ENCODE measurements at places on chromosomes 12 and 14.

DNA sequence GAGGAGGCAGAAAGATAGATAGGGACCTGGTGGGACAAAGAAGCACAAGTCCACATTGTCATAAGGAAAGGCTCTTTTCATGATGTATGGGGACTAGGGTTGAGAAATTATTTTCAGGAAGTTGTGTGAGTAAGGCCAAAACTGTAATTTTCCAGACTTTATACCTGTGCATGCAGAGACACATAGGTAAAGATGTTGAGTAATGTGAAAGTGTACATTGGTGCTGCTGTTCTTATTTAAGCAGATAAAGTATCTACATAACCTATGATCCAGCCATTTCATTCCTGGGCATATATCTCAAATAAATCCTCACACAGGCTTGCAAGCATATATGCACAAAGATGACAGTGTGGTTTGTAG lies 332.2 kb downstream of the DUSP6 start:
- DNase-seq, result no peak

DNA sequence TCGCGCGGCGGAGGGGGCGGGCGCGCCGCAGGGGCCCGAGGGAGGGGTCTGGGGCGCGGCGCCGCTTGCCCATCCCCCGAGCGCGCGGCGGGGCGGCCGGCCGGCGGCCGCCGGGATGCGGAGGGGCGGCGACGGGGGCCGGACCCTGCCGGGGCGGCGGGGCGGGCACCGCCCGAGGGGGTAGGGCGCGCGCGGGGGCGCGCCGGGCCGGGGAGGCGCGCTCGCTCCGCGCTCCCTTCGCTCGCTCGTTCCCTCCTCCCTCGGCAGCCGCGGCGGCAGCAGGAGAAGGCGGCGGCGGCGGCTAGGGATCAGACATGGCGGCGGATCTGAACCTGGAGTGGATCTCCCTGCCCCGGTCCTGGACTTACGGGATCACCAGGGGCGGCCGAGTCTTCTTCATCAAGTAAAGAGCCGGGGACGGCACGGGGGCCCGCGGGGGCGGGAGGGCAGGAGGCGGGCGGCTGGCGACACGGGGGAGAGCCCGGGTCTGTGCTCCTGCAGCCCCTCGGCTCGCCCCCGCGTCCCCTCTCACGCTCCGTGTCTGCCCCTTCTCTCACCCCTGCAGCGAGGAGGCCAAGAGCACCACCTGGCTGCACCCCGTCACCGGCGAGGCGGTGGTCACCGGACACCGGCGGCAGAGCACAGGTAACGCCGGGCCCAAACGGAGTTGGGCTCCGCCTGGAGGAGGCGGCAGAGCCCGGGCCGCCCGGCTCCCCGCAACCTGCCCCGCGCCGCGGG lies at the start of gene PLEKHA5:
Gene PLEKHA5 (plus strand): TSS at position 248 of the 738 bp plus-strand sequence. CDS start 67 bp downstream, at position 315.
- DNase-seq, result peak; percentile 70

GRCh38 chr12:16914853-16915252 lies 308.9 kb upstream of the LMO3 start:
- DNase-seq, result no peak

GRCh38 chr12:740921-741320 lies 11.5 kb upstream of the WNK1 start:
- DNase-seq, result no peak

DNA sequence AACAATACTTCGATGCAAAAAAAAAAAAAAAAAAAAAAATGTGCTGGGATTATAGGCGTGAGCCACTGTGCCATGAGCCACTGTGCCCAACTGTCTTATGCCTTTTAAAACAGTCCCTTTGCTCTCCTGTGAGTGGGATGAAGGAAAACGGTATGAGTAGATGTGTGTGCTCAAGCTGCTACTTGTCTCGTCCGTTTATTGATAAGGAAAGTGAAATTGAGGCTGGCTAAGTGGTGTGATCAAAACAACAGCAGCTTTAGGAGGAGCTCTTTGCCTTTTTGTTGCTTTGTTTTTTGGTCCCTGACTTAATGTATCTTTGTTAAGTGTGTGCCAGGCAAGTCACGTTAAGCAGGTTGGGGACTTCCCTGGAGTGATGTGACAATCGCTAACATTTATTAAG lies 275.9 kb downstream of the TMEM132C start:
- DNase-seq, result no peak

- no peak for DNase-seq
These were observed 86.6 kb downstream of the FOXN3 start for GRCh38 chr14:89330236-89331002.

GRCh38 chr12:1668833-1669543 lies 21.9 kb upstream of the ADIPOR2 start:
- no peak for DNase-seq

DNA sequence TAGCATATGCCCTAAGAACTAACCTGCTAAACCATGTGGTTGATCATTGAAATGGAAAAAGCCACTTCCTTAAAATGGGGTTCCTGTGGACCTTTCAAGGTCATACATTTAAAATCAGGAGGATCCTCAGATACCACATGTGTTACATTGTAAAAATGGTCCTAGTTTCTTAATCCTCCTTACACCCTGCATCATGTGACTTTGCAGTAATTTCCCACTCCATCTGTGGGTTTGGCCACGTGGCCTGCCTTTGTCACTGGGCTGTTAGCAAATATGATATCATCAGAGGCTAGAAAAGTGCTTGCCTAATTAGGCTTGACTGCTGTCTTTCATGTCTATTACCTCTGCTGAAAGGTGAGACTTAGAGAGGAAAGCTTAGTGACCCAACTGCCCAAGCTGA lies 70.7 kb downstream of the CMKLR1 start:
- no peak for DNase-seq

GRCh38 chr12:94386422-94386821 lies 73.2 kb downstream of the CEP83 start:
- DNase-seq, result no peak

Data from posterior cingulate gyrus (tissue), 11 donors.